ENCODE measurements at places on chromosomes 12 and 14. TPM values are rescaled to one million over a fixed set of nuclear protein-coding genes. Genes with fewer than 3 reads are reported as not detected.

Gene FAR2
- 3.7 TPM for total RNA-seq

- H3K27ac ChIP-seq: no peak overlapping the region
- H3K27me3 ChIP-seq: no peaks in the 10 kb centered on the region
- H3K4me1 ChIP-seq: peaks cover 22% of the 10 kb centered on the region
- no peak overlapping the region for H3K4me3 ChIP-seq
- no peak for DNase-seq
- H3K36me3 ChIP-seq: peaks cover 39% of the 10 kb centered on the region
These were observed 6.1 kb downstream of the METTL3 start for GRCh38 chr14:21505012-21505553.

Gene PLCZ1
- total RNA-seq: not detected

DNA sequence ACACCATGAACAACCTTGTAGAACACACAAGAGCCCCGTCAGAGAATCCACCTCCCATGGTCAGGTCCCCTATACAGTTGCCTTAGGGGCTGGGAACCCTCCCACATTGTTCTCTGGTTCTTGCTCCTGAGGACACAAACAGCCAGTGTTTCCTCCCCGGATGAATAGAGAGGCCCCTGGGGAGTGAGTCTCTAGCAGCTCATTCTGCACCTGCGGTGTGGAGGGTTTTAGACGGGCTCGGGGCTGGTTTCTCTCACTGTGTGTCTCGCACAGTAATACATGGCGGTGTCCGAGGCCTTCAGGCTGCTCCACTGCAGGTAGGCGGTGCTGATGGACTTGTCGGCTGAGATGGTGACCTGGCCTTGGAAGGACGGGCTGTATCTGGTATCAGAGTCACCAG, 1052.1 kb downstream of the TMEM121 start:
- no peaks in the 10 kb centered on the region for H3K4me1 ChIP-seq
- no peak overlapping the region for H3K27ac ChIP-seq
- peaks cover 7% of the 10 kb centered on the region for H3K27me3 ChIP-seq
- H3K4me3 ChIP-seq: no peak overlapping the region
- DNase-seq: no peak

Gene GLI1
- 0.75 TPM for total RNA-seq

- no peak for DNase-seq
- H3K27me3 ChIP-seq: no peaks in the 10 kb centered on the region
- no peak overlapping the region for H3K27ac ChIP-seq
These were observed 23.4 kb downstream of the ASPG start for GRCh38 chr14:104108570-104109541.

GRCh38 chr12:107568718-107569117, 116.9 kb upstream of the PWP1 start:
- no peak overlapping the region for H3K4me3 ChIP-seq
- DNase-seq: no peak
- no peak overlapping the region for H3K27ac ChIP-seq
- no peaks in the 10 kb centered on the region for H3K27me3 ChIP-seq

DNA sequence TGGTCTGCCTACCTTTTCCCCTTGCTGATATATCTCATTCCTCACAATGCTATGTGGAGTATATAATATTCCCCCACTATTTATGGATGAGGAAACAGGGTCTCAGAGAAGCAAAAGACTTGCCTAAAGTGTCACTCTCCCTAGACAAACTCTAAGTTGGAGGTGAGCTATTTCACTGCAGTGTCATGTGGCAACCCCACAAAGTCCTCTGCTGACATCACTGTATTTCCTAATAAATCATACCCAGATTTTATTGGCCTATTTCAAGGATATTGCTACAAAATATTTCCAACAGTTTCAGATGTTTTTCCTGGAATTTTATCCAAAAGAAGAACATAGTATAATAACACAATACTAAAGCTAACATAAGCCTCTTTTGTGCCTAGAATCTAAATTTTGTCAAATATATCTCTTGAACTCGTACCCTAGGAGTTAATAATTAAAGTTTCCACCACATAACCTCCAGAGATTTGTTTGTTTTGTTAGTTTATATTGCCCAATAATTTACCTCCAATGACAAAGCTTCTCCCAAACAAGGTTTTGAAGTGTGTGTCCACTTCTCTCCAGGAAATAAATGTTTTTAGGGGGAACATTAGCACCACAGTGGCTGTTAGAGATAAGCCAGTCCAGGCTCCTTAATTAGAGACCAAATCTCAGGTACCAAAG, 215.1 kb downstream of the ASCL1 start:
- H3K36me3 ChIP-seq: no peaks in the 10 kb centered on the region
- H3K27ac ChIP-seq: no peak overlapping the region
- H3K4me3 ChIP-seq: no peak overlapping the region
- no peaks in the 10 kb centered on the region for H3K4me1 ChIP-seq

DNA sequence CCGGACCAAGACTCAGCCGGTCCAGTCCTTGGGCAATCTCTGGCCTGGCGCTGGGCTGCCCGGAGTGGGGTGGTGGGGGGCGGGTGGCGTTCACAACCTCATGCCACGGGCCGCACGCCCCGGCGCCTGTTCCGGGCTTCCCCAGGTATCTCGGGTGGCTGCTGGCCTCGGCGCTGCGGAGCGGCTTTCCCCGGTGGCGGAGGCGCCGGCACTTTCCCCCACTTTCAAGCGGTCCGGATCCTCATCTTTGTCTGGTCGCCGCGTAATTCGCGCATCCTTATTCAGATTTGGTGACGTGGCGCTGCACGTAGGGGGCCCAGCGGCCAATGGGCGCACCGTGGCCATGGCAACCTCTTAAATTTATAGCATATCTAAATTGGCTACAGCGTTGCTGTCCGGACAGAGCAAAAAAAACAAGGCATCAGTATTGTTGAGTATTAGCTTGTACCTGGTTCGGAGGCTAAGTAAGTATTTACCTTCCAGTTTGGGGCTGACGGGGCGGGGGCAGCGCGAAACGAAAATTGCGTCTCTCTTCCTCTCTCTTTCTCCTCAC, at the start of gene LHX5:
Gene LHX5 (minus strand): TSS at position 253 of the 553 bp plus-strand sequence. CDS start 373 bp downstream, outside the sequence.
- H3K36me3 ChIP-seq: no peaks in the 10 kb centered on the region
- no peak within 1 kb of the TSS for H3K27ac ChIP-seq
- H3K4me3 ChIP-seq: no peak within 1 kb of the TSS

- no peak overlapping the region for H3K4me3 ChIP-seq
- H3K27ac ChIP-seq: no peak overlapping the region
- DNase-seq: no peak
- H3K4me1 ChIP-seq: no peaks in the 10 kb centered on the region
- no peaks in the 10 kb centered on the region for H3K27me3 ChIP-seq
- peaks cover 62% of the 10 kb centered on the region for H3K36me3 ChIP-seq
These were observed 5.6 kb downstream of the AGAP2 start for GRCh38 chr12:57732726-57733593.

- H3K27ac ChIP-seq: no peak overlapping the region
- H3K4me1 ChIP-seq: no peaks in the 10 kb centered on the region
- DNase-seq: no peak
- H3K4me3 ChIP-seq: no peak overlapping the region
- no peaks in the 10 kb centered on the region for H3K36me3 ChIP-seq
These were observed 60.2 kb downstream of the ARHGAP5 start for GRCh38 chr14:32137313-32137712.

Gene TMEM263
- total RNA-seq: 25.3 TPM

GRCh38 chr12:104462931-104463339, 6.2 kb downstream of the CHST11 start:
- no peaks in the 10 kb centered on the region for H3K36me3 ChIP-seq
- no peak for DNase-seq
- peak overlapping the region; percentile 70 for H3K27ac ChIP-seq
- H3K4me1 ChIP-seq: peaks cover 82% of the 10 kb centered on the region
- peak overlapping the region; percentile 51 for H3K4me3 ChIP-seq

Gene CIDEB
- 12.4 TPM for total RNA-seq

Gene ACVR1B
- total RNA-seq: 8.7 TPM

DNA sequence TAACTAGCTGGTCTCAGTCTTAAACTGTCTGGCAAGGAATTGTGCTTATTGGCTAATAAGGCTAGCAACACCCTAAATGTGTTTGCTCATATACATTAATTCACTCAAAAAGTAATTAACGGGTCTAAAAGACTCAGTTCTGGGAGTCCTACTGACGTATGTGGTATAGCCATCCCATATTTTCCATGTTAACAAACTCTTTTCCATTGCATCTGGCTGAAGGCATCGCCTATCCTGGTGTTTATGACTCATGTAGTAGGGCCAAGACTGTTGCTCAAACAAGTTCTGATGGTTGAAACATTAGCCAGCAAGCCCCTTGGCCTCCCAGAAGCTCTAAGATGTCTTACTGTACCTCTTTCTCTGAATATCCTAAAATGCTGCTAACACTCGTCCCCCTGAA, 98.5 kb downstream of the PHLDA1 start:
- no peak for DNase-seq
- no peaks in the 10 kb centered on the region for H3K27me3 ChIP-seq
- no peaks in the 10 kb centered on the region for H3K36me3 ChIP-seq
- H3K27ac ChIP-seq: no peak overlapping the region
- peaks cover 11% of the 10 kb centered on the region for H3K4me1 ChIP-seq

- no peak overlapping the region for H3K27ac ChIP-seq
- no peaks in the 10 kb centered on the region for H3K4me1 ChIP-seq
- H3K27me3 ChIP-seq: no peaks in the 10 kb centered on the region
- H3K4me3 ChIP-seq: no peak overlapping the region
These were observed 481.8 kb downstream of the TMEM117 start for GRCh38 chr12:44317651-44318126.

DNA sequence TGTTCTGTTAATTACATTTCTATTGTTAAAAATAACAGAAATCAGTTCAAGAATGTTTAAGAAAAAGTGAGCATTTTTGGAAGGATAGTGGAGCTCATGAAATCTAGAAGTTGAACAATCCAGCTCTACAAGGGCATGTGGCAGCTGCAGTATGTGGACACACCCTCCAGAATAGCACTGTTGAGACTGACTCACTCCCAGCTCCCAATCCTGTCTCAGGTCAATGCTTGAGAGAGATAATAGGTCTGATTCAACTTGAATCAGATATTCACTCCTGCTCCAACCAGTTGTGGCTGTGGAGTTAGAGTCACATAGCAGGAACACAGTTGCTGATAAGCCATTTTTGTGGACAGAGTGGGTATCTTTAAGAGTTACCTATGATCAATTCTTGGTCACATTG, 113.0 kb upstream of the NTF3 start:
- H3K4me1 ChIP-seq: no peaks in the 10 kb centered on the region
- DNase-seq: no peak

GRCh38 chr12:51954561-51955361, 3.3 kb downstream of the ACVR1B start:
- H3K4me1 ChIP-seq: peaks cover 28% of the 10 kb centered on the region
- DNase-seq: no peak
- H3K4me3 ChIP-seq: no peak overlapping the region

Gene SRRM4
- total RNA-seq: not detected

GRCh38 chr12:3624273-3624672, 128.6 kb downstream of the CRACR2A start:
- no peaks in the 10 kb centered on the region for H3K27me3 ChIP-seq
- H3K27ac ChIP-seq: no peak overlapping the region
- H3K4me3 ChIP-seq: no peak overlapping the region
- H3K36me3 ChIP-seq: peaks cover 21% of the 10 kb centered on the region
- no peak for DNase-seq

GRCh38 chr14:52333108-52333507, 19.0 kb downstream of the PTGER2 start:
- no peaks in the 10 kb centered on the region for H3K27me3 ChIP-seq
- no peaks in the 10 kb centered on the region for H3K36me3 ChIP-seq
- no peak overlapping the region for H3K27ac ChIP-seq
- peaks cover 8% of the 10 kb centered on the region for H3K4me1 ChIP-seq
- no peak overlapping the region for H3K4me3 ChIP-seq

DNA sequence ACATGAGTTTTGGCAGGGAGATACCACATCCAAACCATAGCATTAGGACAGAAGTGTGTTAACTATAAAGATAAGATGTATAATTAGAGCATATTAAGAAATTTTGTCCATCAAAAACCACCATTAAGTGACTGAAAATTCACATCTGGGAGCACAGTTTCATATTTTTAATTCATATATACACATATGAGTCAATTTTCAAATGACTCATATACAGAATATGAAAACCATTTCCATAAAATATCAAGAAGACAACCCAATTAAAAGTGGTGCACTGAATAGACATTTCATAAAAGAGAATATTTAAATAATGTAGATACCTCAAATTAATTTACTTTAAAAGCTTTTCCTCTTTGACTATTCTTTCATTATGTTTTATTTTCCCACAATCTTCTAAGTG, 25.3 kb downstream of the MUCL1 start:
- H3K4me1 ChIP-seq: no peaks in the 10 kb centered on the region
- DNase-seq: no peak
- H3K36me3 ChIP-seq: no peaks in the 10 kb centered on the region
- H3K4me3 ChIP-seq: no peak overlapping the region
- H3K27ac ChIP-seq: no peak overlapping the region
- no peaks in the 10 kb centered on the region for H3K27me3 ChIP-seq

DNA sequence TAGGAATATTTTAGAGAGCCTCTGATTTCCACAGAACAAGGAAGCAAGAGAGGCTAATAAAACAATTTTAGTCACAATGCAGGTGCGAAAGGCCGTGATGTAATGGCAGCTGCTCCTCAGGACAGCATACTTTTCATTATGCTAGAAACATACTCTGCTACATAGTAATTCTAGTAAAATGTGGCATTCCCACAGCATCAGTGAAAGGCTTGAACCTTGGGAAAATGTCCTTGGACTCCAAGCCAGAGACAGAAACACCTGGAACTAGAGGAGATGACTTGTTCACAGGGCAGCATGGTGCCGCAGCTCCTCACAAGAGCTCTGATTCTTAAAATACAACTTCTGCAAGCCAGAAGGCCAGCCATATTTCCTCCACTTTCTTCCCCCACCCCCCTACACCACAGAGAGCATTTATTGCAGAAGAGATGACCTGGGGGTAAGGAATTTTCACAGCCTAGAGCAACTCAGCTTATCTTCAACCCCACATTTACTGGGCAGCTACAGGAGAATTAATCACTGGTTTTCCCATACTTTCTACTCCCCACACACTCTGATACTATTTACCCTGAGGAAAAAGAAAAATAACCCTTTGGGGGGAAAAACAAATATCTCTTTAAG, 15.8 kb downstream of the ABCC9 start:
- no peak overlapping the region for H3K4me3 ChIP-seq
- DNase-seq: no peak
- H3K27me3 ChIP-seq: no peaks in the 10 kb centered on the region
- no peaks in the 10 kb centered on the region for H3K4me1 ChIP-seq
- no peak overlapping the region for H3K27ac ChIP-seq

Gene CLEC14A
- total RNA-seq: not detected

All from CD8-positive, alpha-beta memory T cell (primary cell).